Stimulated activated CD4-positive, alpha-beta T cell treated with anti-CD3 and anti-CD28 coated beads, TNF-alpha, amount 100 ng/mL, for 48 hours (primary cell): ENCODE measurements at places on chromosomes 3 and 15.

DNA sequence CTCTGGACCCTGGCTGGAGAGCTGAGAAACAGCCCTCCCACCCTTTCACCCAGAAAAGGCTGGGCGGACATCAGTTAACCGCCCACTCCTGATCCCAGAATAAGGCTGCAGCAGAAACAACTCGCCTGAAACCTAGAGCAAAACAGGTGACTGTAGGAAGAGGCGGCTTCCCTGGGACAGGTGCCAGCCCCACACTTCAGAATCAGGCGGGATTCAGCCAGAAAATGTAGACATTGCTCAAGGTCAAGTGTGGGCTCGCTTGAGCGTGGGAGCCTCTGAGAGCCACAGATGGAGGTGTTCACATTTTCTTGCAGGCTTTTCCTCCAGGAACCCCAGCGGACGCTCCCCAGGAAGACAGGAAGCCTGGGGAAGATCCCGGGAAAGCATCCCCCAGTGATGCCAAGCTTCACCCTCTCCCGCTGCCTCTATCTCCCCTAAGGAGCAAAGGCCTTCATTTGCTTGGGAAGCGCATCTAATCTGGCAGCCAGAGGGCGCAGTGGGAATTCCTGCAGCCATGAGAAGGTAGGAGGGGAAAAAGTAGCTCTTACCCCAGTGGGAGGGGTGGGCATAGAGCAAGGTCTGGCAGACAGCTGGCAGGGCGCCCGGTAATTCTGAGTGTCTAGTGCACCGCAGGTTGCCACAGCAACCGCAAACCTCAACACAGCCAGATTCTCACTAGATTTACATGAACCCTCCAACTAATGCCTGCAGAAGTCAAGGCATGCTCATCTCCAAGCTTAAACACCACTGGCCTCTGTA is 77.7 kb downstream of the OCA2 start:
- no peak for DNase-seq

- no peak for DNase-seq
Measured at GRCh38 chr15:96703091-96703490, 372.6 kb downstream of the NR2F2 start.

DNA sequence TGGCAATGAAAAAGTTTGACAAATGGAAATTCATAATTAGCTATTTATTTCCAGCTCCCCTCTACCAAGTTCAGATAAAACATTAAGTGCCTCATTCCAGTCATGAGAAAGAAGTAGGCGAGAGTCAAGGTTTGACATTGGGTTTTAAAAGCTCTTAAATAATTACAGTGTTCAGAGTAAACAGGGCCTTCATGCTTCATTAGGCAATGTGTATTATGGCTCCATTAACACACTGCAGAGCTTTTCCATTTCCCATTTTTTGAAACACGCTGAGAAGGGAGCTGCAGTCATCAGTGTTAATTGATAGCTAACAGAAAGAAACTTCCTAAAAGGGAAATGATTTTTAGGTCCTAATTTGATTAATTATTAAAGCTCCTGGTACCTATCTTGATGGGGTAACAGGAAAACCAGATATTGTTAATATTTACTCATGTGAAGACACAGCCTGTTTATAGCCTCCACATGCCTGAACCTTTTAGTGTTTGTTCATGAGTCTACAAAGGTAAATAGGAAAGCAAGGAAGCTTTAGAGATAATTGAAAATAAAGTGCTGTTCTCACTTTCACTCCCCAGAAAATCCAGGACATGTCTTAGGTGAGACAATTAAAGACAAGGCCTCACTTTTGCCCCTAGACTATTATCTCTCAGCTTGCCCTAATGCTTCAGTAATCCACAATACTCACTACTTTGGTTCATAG is 28.7 kb downstream of the SST start:
- no peak for DNase-seq

- DNase-seq: no peak
Measured at GRCh38 chr3:113736548-113737089, 9.4 kb downstream of the NAA50 start.

DNA sequence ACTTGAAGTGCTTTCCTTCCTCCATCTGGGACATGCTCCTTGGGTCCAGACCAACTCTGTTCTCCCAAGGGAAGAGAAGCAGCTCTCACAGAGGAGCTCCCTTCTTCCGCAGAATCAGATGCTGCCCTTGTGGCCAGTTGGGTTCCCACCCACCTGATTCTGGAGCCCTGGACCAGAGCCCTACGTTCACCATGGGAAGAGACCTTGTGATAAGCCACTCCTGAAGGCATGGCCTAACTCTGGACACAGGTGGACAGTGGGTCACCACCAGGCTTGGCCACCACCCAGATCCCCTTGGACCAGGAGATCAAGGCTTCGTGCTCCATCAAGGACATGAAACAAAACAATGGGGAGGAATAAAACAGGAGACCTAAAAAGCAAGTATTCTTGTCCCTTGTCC is 172.2 kb downstream of the RPLP1 start:
- DNase-seq: no peak

DNA sequence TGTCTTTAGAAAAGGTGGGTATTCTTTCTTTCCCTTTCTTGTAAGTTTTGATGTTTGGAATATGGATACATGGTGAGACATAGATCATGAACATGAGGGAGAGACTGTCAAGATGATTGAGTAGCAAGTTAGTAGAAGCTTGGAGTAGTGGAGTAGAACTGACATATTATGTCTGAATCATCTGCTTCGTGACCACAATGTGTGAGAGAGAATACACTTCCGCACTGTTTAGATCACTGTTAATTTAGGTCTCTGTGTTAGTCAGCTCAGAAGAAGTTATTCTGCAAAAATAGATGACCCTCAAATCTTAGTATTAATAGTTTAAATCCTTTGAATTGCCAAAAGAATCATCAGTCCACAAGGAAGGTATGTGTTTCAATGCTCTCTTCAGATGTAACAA is 151.0 kb downstream of the OXSM start:
- DNase-seq: no peak

GRCh38 chr3:122188737-122189136 is 5.3 kb downstream of the CASR start:
- DNase-seq: no peak

DNA sequence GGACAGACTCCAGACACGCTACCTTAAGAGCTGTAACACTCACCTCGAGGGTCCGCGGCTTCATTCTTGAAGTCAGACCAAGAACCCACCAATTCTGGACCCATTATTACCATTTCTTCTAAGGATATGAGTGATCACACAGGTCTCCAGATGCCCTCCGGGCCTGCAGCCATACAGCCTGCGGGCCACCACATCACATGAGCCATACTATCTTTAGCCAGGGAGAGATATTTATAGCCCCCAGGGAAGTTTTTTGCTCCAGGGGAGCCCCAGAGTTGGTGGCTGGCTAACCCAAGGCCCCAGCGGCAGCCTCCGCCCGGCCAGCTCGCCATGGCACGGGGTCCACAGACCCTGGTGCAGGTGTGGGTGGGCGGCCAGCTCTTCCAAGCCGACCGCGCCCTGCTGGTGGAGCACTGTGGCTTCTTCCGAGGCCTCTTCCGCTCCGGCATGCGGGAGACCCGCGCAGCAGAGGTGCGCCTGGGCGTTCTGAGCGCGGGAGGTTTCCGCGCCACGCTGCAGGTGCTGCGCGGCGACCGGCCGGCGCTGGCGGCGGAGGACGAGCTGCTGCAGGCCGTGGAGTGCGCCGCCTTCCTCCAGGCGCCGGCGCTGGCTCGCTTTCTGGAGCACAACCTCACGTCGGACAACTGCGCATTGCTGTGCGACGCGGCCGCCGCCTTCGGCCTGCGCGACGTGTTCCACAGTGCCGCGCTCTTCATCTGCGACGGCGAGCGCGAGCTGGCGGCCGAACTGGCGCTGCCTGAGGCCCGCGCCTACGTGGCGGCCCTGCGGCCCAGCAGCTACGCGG is at the start of gene KBTBD13:
Gene KBTBD13 (plus strand): TSS at position 261 of the 805 bp plus-strand sequence. CDS start 70 bp downstream, at position 331.
- no peak for DNase-seq
